ENCODE measurements at places on chromosomes 6 and 20. TPM values are rescaled to one million over a fixed set of nuclear protein-coding genes. Genes with fewer than 3 reads are reported as not detected.

GPX5 gene
- total RNA-seq = not detected

GRCh38 chr6:38266921-38267354 lies 372.8 kb downstream of the BTBD9 start:
- no peak for DNase-seq
- H3K4me3 ChIP-seq = no peak overlapping the region
- no peaks in the 10 kb centered on the region for H3K36me3 ChIP-seq
- H3K27ac ChIP-seq = no peak overlapping the region

GRCh38 chr6:127176146-127176545 lies 57.7 kb downstream of the RSPO3 start:
- peaks cover 15% of the 10 kb centered on the region for H3K4me1 ChIP-seq
- H3K27ac ChIP-seq = no peak overlapping the region
- no peak for DNase-seq
- no peaks in the 10 kb centered on the region for H3K36me3 ChIP-seq

DNA sequence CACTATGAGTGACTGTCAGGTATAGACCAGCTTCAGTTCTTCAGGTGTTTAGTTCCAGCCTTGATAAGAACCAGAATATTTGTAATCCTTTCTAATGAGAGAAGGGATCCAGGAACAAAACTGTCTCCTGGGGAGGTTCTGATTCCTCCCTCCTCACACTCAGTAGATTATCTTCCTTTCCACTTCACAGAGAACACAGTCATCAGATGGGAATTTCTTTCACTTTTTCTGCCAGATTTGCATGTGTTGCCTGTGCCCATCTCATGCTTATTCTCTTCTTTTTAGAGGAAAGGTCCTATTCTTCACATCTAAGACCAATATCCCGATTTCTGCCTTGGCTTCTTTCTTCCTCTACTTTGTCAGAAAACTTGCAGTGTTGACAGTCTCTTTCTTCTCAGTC lies 50.8 kb downstream of the CD109 start:
- no peak overlapping the region for H3K4me3 ChIP-seq
- no peak overlapping the region for H3K27ac ChIP-seq
- H3K4me1 ChIP-seq = no peaks in the 10 kb centered on the region
- H3K27me3 ChIP-seq = no peaks in the 10 kb centered on the region
- H3K36me3 ChIP-seq = no peaks in the 10 kb centered on the region
- DNase-seq = no peak

- H3K27ac ChIP-seq = peak overlapping the region; percentile 99
- H3K36me3 ChIP-seq = peaks cover 5% of the 10 kb centered on the region
- no peaks in the 10 kb centered on the region for H3K4me1 ChIP-seq
- H3K27me3 ChIP-seq = no peaks in the 10 kb centered on the region
- peak overlapping the region; percentile 93 for H3K4me3 ChIP-seq
- no peak for DNase-seq
These were observed 1.9 kb downstream of the SYNCRIP start for GRCh38 chr6:85640821-85641220.

All from tibial nerve (tissue), 4 donors.